ENCODE measurements at places on chromosomes 2 and 18.

- no peak for DNase-seq
Observed at GRCh38 chr2:66595556-66595955, 160.6 kb downstream of the MEIS1 start.

- DNase-seq, result no peak
Observed at GRCh38 chr18:35190948-35191697, 49.7 kb upstream of the ZNF397 start.

DNA sequence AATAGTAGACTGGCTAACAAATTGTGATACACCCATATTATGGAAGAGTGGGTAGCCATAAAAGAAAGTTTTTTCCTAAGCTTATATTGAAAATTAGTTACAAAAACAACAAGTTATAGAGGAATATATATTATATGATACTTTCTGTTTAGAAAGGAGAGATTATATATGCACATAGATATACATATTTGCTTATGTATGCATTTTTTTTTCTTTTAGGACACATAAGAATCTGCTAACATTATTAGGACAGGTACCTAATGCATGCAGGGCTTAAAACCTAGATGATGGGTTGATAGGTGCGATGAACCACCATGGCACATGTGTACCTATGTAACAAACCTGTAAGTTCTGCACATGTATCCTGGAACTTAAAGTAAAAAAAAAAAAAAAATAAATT, 179.6 kb upstream of the KCNJ3 start:
- no peak for DNase-seq

- DNase-seq, result no peak
Observed at GRCh38 chr18:26327062-26327461, 100.8 kb downstream of the TAF4B start.

GRCh38 chr18:26813043-26813442, 52.5 kb downstream of the AQP4 start:
- DNase-seq, result no peak

- no peak for DNase-seq
Observed at GRCh38 chr2:43345872-43346271, 119.5 kb upstream of the ZFP36L2 start.

GRCh38 chr18:75068682-75069435, 140.1 kb downstream of the PTGR3 start:
- no peak for DNase-seq

GRCh38 chr18:72613534-72613930, 69.4 kb upstream of the CBLN2 start:
- DNase-seq, result no peak

GRCh38 chr2:191778041-191778440, 68.8 kb downstream of the CAVIN2 start:
- DNase-seq, result no peak

- DNase-seq, result no peak
Observed at GRCh38 chr2:161982548-161983330, 91.3 kb downstream of the DPP4 start.

GRCh38 chr2:37344453-37345361, at the start of gene QPCT:
Gene QPCT (plus strand): TSS chr2:37344630. CDS start chr2:37344732, 102 bp downstream.
- peak; percentile 53 for DNase-seq

DNA sequence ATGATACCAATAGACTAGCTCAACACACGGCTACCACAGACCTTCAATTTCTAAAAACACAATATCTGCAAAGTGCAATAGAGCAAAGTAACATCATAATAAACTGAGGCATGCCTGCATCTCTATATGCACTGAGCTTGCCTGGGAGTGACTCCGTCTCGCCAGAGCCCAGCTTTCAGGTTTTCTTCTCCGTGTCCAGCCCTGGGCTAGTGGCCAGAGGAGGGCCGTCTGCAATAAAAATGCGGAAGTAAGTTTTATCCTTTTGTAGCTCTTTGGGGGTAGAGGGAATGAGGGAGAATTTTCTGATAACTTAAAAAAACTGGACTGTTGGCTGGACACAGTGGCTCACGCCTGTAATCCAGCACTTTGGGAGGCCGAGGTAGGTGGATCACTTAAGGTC, 41.0 kb upstream of the GPR17 start:
- DNase-seq, result peak; percentile 0

DNA sequence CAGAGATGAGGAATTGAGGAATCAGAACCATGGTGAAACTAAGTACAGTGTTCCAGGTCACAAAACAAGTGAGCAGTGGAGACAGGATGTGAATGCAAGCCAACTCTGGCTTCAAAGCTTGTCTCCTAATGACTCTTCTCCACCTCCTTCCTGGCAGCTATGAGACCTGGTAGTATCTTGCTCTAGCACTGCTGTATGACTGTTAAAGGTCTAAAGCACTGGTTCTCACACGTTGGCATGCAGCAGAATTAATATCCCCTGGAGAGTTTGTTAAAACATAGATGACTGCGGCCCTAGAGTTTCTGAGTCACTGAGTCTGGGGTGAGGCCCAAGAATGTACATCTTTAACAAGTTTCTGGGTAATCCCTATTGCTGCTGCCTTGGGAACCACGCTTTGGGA, 63.3 kb downstream of the SUCLG1 start:
- DNase-seq, result no peak

DNA sequence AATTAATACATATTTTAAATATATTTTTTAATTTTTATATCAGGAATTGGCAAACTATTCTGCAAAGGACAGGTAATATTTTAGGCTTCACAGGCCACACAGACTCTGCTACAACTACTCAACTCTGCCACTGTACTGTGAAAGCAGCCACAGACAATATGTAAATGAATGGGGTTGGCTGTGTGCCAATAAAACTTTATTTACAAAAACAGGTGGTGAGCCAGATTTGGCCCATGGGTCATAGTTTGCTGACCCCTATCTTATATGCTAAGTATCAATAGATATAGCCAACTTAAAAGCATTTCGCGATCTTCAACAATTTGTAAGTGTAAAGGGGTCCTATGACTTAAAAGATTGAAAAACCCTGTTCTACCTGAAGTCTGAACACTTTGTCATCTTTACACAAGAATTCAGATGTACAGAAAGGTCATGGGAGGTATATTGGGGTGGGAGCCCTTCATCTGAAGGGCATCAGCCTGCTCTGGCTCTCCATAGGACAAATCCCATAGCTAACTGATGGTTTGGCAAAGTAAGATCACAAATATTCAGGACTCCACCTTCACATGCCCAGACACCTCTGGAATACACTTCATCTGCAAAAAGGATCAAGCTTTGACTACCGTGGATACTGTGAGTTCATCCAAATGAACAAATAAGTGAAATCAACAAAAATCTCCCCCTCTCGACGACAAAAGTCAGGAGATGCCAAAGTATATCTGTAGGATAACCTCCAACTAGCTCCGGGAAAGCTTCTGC, 65.9 kb downstream of the C1D start:
- DNase-seq, result no peak

- DNase-seq, result no peak
Observed at GRCh38 chr2:54660752-54661151, 62.7 kb upstream of the EML6 start.

- no peak for DNase-seq
Observed at GRCh38 chr2:121735518-121736074, 1.1 kb downstream of the NIFK start.

- DNase-seq, result no peak
Observed at GRCh38 chr2:197239434-197239833, 71.1 kb downstream of the ANKRD44 start.

GRCh38 chr2:222341331-222341730, 42.5 kb upstream of the PAX3 start:
- DNase-seq, result no peak

DNA sequence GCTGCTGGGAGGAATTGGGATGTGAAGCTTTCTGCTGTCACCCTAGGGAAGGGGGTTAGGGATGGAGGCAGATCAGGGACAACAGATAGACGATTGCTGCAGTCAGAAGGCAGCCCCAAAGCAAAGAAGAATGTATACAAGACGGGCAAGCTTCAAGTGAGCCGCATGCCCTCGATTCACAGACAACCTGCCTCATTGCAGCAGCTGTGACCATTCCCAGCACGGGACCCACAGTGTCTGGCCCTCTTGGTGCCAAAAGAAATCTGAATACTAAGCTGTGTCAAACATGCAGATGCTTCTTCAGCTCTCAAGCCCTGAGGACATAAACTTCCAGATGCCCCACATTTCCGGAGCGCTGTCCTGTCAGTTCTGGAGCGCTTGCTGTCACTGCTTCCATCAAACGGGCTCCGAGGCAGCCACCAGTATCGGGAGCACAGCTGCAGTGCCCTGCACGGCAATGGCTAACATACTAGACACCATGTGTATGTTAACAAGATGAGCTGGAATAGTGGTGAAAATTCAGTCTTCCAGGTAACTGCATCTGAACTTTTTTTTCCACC, 33.8 kb downstream of the PRELID3A start:
- DNase-seq, result no peak

- DNase-seq, result no peak
Observed at GRCh38 chr2:151792589-151792988, 35.6 kb downstream of the ARL5A start.

GRCh38 chr2:149315461-149315860, 14.9 kb upstream of the LYPD6 start:
- DNase-seq, result no peak

DNA sequence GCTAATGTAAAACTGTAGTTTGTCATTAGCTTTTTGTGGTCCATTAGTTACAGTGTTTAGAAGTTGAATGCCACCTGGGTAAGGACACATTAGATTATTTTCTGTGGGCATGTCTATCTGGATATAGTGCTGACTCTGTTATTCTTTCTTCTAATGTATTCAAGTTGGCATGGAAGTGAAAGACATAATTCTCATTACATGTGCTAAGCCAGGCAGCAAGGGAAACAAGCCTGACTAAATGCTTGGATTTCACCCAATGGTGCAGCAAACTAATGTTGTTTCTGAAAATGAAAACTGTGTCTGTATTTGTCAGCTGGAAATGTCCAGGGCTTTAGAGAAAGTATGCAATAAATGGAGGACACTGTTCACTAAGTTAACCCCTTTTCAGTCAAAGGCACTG, 100.7 kb downstream of the NUP35 start:
- no peak for DNase-seq

DNA sequence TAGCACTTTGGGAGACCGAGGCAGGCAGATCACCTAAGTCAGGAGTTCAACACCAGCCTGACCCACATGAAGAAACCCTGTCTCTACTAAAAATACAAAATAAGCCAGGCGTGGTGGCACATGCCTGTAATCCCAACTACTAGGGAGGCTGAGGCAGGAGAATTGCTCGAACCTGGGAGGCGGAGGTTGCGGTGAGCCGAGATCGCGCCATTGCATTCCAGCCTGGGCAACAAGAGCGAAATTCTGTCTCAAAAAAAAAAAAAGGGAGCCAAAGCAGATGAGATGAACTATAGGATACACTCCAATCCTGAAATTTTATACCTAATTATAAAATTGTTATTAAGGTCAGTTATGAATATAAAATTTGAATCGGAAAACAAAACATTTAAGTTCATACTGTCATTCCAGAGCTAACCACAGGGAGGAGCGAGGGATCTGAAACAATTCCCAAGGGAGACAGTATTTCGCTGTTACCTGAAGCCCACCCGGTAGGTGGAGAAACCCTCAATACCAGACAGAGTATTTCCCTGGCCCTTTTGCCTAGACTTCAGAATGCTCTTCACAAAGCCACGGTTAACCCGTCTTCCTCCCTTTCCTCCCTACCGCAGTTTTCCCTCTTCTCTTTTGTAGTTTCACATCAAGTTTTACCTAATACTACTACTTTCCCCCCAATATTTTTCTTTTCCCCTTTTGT, 1.4 kb downstream of the PPM1G start:
- DNase-seq, result no peak

DNA sequence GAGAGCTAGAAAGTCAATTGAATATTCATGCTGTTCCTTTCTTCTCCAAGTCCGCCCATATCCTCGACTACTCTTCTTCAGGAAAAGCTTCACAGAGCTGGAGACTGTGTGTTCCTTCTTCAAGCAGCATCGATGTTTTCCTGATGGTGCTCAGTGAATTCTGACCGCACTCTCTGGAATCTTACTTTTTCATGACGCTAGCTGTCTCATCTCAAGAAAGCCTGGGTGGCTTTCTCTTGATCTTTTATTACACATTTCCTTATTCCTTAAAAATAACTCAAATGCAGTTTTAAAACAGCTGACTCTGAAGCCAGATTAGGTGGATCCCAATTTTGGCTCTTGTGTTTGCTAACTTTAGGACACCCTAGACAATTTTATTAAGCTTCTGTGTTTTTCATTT, 1245.1 kb upstream of the LRRTM1 start:
- DNase-seq, result no peak

- no peak for DNase-seq
Observed at GRCh38 chr2:177525351-177525924, 132.9 kb downstream of the AGPS start.

- DNase-seq, result no peak
Observed at GRCh38 chr2:18605115-18605514, 15.7 kb upstream of the NT5C1B start.

DNA sequence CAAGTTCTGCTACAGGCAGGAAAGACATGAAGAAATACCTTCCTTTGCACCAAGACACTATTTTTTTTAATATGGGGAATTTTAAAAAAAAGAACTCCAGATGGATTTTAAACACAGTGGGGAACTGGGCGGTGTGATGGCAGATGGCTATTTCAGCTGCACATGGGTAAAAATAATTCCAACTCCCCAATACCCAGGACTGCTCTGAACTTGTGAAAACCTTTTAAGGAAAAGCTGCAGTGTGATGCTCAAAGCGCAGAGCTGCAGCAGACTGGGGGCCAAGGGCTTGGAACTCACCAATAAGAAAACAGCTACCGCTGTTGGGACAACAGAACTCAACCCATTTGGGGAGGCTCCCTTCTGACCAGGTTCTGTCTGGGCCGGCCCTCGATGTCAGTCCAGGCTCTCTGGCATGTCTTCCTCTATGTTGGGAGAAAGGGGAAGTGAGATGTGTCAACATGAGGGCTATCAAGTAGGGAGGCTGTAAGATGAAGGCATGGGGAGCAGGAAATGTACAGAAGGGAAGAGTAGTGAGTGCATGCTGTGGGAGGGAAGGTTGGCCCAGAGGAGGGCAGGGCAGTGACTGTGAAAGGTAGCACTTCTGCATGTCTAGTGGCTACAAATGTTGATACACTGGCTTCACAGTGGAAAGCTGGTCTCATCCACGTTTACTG, 64.0 kb upstream of the SLC14A2 start:
- DNase-seq, result no peak

- DNase-seq, result no peak
Observed at GRCh38 chr18:24947521-24948305, 404.3 kb downstream of the ZNF521 start.

GRCh38 chr2:175737722-175738361, 264.2 kb downstream of the LNPK start:
- DNase-seq, result no peak

DNA sequence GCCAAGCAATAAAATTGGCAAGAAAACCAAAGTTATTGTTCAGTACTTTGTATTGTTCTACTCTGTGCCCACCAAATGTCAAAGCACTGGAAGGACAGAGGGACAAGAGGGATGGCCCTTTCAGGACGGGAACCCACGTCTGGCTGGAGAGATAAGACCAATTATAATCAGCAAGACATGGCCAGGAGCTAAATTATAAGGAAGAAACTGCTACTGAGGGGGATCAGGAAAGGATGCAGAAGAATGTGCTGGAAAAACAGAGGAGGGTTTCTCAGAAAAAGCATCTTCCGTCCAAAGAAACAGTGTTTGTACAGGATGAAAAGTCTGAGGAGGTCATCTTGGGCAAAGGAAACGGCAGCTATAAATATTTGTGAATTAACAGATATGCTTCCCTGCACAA, 46.4 kb upstream of the NARS1 start:
- no peak for DNase-seq

GRCh38 chr18:51946946-51947345, 393.1 kb upstream of the DCC start:
- DNase-seq, result no peak

GRCh38 chr2:4354678-4355077, 651.3 kb downstream of the DCDC2C start:
- no peak for DNase-seq
